GOT3 (cell line): ENCODE measurements at places on chromosomes 5 and 9.

DNA sequence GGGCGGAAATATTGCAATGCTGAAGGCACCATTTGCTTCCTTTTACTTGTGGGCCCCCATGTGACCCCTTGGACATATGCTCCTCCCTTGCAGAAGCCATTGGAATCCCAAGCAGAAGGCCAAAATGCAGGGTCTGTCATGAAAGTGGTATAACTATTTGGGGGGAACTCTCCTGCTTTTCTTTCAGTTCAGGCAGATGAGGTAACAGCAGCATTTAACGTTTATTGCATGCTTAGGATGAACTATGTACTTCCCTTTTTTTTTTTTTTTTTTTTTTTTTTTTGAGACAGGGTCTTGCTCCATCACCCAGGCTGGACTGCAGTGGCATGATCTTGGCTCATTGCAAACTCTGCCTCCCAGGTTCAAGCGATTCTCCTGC, 7.8 kb downstream of the FOXI1 start:
- DNase-seq, result no peak

GRCh38 chr5:37804401-37804800, 35.4 kb downstream of the GDNF start:
- DNase-seq, result no peak

DNA sequence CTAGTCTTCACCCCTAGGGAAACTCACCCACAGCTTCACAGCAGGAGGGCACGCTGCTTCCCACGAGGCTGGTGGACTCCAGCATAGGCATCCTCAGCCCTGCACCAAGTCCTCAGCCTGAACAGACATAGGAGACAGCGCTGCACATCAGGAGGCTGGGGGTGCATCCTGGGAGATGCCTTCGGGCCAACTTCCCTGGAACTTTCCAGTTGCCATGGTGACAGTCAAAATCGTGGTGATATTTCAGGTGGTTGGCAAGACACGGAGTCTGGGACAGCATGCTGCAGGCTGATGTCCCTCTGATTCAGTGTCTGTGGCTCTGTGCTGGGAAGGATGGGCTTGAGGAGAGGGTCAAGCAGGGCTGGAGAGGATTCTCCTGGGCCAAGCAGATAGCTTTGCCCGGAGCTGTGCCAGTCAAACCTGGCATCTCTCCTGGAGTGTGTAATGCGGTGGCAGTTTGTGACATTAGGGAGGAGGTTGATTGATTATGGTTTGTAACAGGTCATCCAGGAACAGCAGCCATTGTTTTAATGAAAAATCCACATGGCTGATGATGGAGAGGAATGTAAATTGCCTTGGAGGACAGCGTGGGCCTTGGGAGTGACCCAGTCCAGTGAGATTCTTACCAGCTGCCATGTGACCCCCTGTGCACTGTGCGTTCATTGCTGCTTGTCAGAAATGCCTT, 35.6 kb upstream of the SEMA4D start:
- DNase-seq, result no peak

DNA sequence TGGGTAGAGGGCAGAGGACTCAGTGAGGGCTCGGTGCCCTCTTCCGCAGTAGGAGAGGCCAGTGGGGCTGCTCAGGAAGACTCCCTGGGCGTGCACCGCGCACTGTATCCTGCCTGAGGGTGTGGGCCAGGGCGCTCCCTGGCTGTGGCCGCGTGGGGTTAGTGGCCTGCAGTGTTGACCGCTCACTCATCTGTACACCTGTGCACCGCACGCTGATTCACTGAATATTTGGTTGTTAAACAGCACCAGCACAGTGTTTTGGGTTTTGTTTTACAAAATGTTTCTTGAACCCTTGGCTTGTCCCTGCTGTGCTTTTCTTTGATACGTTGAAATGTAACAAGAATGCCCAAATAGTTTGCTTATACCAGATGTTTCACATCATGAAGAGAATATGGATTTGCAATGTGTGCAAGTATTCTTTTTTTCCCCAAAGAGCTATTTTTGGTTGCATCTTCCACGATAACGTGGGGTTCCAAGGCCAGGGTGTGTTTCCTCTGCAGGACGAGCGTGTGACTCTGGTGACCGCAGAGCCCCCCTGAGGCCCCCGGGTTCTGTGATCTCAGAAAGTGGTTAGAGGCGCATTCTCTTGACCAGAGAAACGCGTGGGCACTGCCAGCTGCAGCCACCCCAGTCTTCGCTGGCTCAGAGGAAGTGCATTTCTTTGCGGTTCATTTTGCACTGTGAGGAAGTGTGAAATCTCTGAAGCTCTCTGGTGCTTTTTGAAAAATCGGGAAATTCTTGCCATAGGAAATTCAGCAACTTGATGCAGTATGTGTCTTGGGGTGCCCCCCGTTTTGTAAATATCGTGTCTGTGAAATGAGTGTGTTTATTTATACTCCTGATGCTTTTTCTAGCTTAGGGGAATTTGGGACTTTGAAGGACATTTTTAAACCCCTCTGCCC, 46.9 kb downstream of the AHRR start:
- peak; percentile 69 for DNase-seq

DNA sequence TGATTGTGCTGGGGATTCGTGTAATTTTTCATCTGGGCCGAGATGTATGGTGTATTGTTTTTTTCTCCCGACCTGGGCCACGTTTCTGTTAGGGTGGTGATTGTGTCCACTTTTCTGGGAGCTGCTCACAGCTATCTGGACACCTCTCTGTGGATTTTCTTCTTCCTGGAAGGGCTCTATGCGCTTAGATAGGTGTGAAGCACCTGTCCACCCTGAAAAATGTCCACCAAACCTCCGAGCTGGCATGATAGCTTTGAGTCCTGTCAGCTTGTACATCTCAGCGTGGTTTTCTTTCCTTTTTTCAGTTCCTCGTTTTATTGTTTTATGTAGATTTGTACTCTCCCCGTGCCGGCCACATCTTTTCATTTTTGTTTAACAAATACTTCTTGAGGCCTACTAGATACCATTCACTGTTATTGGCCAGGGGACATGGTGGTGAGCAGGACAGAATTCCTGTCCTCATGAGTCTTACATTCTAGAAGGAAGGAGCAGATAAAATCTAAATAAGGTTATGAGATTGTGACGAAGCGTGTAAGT, 1.1 kb downstream of the UGCG start:
- DNase-seq, result no peak

DNA sequence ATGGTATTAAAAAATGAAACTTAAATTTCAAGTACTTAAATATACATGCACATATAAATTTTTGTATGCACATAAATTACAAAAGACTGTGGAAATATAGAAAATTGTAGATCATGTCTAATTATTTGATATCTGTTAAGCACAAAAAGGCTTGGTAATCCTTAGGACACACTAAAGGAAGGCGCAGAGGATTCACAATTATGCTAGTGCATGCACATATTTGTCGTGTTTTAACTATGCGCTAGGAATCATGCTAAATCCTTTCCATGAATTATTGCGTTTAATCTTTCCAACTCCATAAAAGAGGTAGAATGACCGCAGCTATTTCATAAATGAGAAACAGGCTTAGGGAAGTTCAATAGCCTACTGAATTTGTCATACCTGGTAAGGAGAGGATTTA, 244.1 kb upstream of the ITGA1 start:
- no peak for DNase-seq

- DNase-seq, result no peak
Observed at GRCh38 chr9:21831841-21832509, 29.5 kb downstream of the MTAP start.

- DNase-seq, result no peak
Observed at GRCh38 chr9:77505232-77505631, 142.9 kb downstream of the GNA14 start.

DNA sequence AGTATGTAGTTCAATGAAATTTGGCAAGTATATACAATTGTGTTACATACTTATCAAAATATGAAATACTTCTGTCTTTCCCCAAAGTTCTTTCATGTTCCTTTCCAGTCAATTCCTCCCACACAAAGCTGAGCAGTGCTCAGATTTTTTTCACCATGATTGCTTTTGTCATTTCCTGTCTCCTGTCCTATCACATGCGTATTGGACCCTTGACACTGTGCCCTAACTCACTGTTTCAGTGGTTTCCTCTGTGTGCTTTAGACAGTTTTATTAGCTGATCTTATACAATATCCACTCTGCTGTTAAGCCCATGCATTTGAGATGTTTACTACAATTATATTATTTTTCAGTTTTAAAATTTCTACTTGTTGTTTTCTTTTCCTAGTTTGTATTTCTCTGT, 463.6 kb upstream of the MEF2C start:
- DNase-seq, result no peak

- DNase-seq, result no peak
Observed at GRCh38 chr5:143916451-143916850, 104.5 kb downstream of the HMHB1 start.

DNA sequence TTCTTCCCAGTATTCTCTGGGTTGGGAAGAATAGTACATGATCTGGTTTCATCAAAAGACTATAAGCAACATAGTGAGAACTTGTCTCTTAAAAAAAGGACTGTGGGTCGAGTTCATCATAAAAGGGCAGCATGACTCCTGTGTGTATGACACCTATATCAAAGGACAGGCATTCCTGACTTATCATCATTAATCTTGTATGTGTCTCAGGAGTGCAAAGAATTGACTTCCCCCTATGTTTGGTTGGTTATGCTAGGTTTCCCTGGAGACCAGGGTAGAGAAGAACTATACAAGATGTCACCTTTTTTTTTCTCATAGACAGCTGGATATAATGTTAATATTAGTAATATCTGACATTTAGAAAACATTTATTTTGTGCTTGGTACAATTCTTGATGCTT, 173.1 kb upstream of the ANKRD55 start:
- no peak for DNase-seq

DNA sequence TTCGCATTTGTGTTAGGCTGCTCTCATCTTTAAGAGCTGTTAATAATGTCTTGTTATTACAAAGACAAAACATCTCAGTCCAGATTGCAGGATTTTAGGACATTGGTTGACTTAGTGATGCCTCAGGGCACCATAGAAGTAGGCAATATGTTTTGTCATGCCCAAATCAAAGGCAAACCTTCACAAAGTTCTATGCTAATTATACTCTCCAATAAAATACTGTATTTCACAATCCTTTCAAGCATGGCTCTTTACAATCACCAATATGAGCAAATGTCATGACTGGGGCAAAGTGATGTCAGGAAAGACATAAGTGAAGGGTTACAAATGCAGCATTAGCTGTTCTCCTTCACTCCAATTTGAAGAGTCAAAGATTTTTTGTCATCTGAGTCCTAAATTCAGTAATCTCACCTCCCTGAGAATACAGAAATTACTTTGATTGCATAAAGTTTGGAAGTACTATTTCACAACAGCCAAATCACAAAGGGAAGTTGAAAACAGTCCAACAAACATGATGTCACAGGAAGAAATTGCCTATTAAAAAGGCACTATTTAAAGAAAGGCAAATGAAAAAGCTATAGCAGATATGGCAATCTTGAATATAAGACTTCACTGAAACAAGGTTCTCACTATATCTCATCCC, 303.2 kb downstream of the PRR16 start:
- no peak for DNase-seq

GRCh38 chr9:70091103-70091502, 47.5 kb downstream of the MAMDC2 start:
- DNase-seq, result no peak

DNA sequence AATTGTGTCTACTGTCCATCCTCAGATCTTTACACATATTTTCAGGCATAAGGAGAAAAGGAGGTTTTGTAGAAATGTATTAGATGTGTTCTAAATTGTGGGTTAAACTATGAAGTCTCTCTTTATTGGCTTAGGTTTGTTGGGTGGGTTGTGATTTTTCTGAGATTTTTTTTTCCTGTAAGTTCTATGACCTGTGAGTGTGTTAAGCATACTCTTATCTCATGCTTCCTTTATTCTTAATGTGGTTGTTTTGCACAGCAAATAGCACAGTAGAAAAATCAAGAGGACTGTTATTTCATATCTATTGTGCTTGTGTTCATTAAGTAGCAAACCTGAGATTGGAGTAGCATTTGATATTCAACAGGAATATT, 23.3 kb downstream of the NR2F1 start:
- no peak for DNase-seq

- no peak for DNase-seq
Observed at GRCh38 chr9:131197160-131197911, 72.0 kb downstream of the NUP214 start.

DNA sequence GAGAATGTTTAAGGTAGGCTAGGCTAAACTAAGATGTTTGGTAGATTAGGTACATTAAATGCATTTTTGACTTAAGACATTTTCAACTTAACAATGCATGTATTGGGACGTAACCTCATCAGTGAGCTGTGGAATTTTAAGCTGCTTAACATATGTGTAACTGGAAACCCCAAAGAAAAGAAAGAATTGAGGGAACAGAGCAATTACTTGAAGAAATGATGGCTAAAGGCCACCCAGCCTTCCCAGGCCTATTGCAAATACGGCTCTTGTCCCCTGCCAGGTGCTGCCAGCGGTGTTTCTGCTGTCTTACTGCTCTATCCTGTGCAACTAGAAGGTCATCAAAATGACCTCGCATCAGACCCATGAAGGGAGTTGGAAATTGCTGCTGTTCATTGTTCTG, 52.0 kb downstream of the RICTOR start:
- DNase-seq, result no peak

DNA sequence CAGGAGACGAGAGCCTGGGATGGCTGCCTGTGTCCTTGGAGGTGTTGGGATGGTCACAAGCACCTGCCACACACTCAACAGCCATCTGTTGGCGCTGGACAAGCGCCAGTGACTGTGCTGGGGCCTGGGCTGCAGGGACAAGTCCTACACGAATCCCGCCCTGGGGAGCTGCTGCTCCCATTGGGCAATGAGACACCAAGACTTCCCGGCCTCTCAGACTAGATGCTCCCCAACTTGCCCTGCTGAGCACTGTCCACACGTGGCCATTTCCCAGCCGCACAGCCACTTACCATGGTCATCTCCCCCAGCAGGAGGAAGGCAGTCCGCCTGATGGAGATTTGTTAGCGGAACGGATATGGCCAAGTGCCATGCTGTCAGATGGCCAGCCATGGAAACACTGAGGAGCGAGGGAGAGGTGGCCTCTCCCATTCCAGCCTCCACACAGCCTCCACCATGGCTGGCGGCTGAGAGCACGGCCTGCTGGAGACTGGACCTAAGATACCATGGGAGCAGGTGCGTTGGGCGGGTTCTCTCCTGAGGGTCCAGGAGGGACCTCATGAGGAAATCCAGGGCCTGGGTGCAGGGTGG, 43.9 kb downstream of the PRRT1B start:
- no peak for DNase-seq

- DNase-seq, result no peak
Observed at GRCh38 chr5:76982450-76982849, 29.6 kb downstream of the CRHBP start.

GRCh38 chr5:128378632-128379031, 159.4 kb downstream of the FBN2 start:
- no peak for DNase-seq

- no peak for DNase-seq
Observed at GRCh38 chr5:963310-963672, 45.3 kb upstream of the NKD2 start.

GRCh38 chr9:24459953-24460352, 85.7 kb downstream of the IZUMO3 start:
- DNase-seq, result no peak

DNA sequence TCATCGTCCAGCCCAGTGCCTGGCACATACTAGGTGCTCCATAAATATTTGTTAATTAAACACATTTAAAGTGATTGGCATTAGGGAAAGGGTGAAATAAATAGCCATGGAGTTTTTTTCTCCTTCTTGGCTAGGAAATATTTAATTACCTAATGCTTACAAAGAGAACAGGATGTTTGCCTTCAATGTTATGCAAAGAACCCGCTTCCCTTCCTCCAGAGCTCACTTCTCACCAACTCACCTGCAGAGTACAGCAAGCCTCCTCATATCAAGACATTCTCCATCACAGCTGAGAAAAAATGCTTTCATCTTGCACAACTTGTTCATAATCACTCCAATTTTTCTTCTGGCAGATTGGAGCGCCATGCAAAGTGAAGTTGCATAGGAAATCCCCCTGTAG, 161.7 kb upstream of the STK32A start:
- no peak for DNase-seq

- no peak for DNase-seq
Observed at GRCh38 chr5:1079486-1079885, 32.4 kb downstream of the SLC12A7 start.
